ENCODE measurements at places on chromosomes 4 and X. TPM values are rescaled to one million over a fixed set of nuclear protein-coding genes. Genes with fewer than 3 reads are reported as not detected.
A peak's percentile ranks its signal among the peaks of the same experiment; 100 is the strongest.

VCX3B gene
- not detected for total RNA-seq

DCAF12L2 gene
- 0.11 TPM for total RNA-seq

MAGED1 gene
- 56.4 TPM for total RNA-seq

SPANXA1 gene
- total RNA-seq = not detected

NEIL3 gene
- 0.16 TPM for total RNA-seq

CFAP47 gene
- not detected for total RNA-seq

GRCh38 chrX:140164391-140164790, 199.1 kb upstream of the CXorf66 start:
- no peak for DNase-seq

- no peak for DNase-seq
These were observed 45.2 kb upstream of the CLCN4 start for GRCh38 chrX:10111364-10112148.

GRCh38 chr4:122624205-122624604, 3.3 kb upstream of the IL21 start:
- no peak for DNase-seq

GRCh38 chrX:65587616-65588526, 53.3 kb upstream of the LAS1L start:
- peak; percentile 86 for DNase-seq

- no peak for DNase-seq
These were observed 141.3 kb downstream of the AFAP1 start for GRCh38 chr4:7798178-7798995.

DNA sequence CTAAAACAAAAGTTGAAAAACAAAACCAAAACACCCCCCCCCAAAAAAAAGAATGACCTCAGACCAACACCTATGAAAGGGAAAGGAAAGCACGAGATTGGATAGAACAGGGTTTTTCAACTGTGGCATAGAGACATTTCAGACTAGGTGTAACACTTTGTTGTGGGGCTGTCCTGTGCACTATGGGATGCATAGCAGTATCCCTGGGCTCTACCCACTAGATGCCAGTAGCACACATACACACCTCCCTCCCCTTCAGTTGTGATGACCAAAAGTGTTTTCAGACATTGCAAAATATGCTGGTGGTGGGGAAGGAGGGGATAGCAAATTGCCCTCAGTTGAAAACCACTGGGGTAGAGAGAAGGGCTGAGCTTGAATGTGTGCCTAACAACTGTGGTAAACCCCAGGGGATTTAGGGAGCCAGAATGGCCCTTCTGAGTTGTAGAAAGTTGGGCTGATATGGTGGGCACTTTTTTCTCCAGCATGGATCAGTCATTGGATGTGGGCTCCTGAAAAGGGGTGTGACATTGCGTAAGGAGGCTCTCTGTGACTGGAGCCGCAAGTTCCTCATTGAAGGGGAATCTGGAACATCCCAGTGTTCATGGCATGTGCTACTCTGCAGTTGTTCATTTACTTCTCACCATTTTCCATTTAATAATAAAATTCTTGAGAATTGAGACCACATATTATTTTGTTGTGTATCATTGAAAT, 8.8 kb upstream of the GEMIN8 start:
- no peak for DNase-seq

- DNase-seq = no peak
These were observed 58.6 kb downstream of the ELOVL6 start for GRCh38 chr4:110139815-110140214.

DNA sequence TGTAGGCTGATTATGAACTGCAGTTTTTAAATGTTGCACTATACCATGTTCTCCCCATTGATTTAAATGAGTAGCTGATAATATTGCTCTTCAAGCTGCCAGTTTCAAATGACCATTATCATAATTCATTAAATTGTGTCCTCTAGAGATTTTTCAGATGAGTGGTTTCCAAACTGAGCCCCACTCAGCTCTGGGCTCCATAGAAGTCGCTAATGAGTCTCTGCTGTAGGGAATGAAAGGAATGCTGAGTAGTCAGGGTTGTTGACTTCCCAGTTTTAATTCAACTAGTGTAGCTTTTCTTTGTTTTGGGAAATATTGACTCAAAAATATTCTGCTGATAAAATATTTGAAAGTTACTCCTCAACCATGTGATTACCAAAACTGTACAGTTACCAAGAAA, 1081.1 kb downstream of the ARAP2 start:
- DNase-seq = no peak

GRCh38 chr4:42655921-42656678, 805 bp downstream of the ATP8A1 start:
- peak; percentile 84 for DNase-seq

GRCh38 chr4:25861951-25862410, 807 bp downstream of the SEL1L3 start:
- DNase-seq = no peak

- no peak for DNase-seq
These were observed 93.2 kb upstream of the ATP8A1 start for GRCh38 chr4:42750091-42750490.

DNA sequence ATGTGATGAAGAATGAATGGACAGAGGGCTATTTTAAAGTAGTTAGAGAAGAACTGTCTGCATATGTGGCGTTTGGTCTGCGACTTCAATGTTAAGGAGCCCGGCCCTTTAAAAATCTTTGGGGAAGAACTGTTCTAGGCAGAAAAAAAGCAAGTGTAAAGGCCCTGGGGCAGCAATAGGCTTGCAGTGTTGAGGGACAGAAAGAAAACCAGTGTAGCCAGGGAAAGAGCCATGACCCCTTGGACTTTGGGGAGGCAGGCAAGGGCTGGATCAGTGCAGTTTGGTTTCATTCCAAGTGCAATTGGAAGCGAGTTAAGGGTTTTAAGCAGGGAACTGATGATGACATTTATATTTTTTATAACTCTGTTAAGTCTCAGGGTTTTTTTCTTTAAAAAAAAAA, 7.9 kb downstream of the GLA start:
- DNase-seq = no peak

GRCh38 chr4:117478702-117479101, 393.3 kb upstream of the TRAM1L1 start:
- DNase-seq = no peak
